ENCODE measurements at places on chromosomes 6 and 20.

- no peak for DNase-seq
These were observed 114.9 kb downstream of the GRM4 start for GRCh38 chr6:34030831-34031624.

- no peak for DNase-seq
These were observed 54.4 kb upstream of the RNF182 start for GRCh38 chr6:13870214-13870830.

DNA sequence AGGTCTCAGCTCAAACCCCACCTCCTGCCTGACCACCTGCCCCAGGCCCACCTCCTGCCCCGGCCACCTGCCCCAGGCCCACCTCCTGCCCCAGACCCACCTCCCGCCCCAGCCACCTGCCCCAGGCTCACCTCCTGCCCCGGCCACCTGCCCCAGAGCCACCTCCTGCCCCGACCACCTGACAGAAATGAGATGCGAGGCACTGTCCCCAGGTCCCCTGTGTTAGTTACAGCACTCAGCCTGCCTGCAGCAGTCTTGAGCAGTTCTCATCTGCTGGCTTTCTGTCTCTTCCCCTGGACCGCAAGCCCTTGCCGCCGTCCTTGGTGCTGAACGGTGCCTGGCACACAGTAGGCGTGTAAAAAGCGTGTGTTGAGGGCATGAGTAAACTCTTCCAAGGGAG is 79.5 kb downstream of the CDH4 start:
- DNase-seq = no peak

DNA sequence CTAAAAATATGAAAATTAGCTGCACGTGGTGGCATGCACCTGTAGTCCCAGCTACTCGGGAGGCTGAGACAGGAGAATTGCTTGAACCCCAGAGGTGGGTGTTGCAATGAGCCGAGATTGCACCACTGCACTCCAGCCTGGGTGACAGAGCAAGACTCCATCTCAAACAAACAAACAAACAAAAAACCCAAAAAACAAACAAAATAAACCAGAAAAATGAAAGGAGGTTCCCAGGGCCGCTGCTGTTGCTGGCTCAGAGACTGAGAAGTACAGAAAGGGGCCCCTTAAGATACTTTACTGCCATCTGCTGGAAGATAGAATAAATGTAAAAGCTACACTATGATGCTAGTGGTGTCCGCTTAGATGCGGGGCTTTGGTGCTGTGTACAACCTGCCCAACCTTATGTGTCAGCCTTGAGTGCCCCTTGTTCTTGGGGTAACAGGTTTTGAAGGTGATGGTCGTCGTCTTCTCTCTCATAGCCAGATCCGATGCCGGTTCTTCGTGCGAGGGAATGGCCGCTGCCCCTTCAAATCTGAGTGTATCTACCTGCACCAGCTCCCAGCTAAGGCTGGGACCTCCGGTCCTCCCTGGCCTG is 2.8 kb upstream of the FANCE start:
- no peak for DNase-seq

GRCh38 chr20:49852522-49853080 is 40.0 kb downstream of the SLC9A8 start:
- DNase-seq = no peak

All from stimulated activated CD4-positive, alpha-beta T cell treated with anti-CD3 and anti-CD28 coated beads, Interleukin-15, amount 100 ng/mL, for 48 hours (primary cell).